CD4-positive, alpha-beta T cell treated with Interleukin-6 for 4 hours (primary cell): ENCODE measurements at places on chromosomes 1 and 21.
A peak's percentile ranks its signal among the peaks of the same experiment; 100 is the strongest.

DNA sequence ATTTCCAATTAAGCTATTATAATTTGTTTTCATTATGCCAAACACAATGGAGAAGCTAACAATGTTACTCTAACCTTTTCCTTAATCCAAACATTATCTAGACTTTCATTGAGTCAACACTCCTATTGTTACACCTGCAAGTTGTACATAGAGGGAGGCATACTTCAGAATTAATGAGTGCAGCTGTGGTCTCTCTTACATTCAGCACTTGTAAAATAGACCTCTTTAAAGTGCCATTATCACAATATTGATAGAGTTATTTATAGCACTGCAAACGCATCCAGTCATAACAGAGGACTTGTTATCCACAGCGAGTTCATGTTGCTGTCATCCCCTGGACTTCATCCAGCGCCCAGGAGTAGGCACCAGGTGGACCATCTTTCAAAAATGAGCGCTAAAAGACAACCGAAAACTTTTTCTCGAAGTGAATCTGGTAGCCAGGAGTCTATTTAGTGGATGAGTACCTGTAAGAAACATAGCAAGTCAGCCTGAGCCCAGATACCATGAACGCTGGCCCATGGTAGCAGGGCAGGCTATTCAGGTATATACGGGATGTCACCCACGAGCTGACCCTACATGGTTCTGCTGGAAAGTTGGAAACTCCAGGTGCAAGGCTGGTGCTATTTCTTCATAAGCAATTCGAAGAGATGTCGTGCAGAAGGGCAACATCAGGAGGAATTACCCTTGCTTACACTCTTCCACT lies 70.6 kb upstream of the NFIA start:
- DNase-seq: no peak

- no peak for DNase-seq
Measured at GRCh38 chr1:58881471-58881994, 97.7 kb upstream of the JUN start.

GRCh38 chr1:204198348-204199340 lies 2.4 kb upstream of the KISS1 start:
- no peak for DNase-seq

- DNase-seq: peak; percentile 61
Measured at GRCh38 chr21:35226968-35227744, 178.1 kb upstream of the RUNX1 start.

DNA sequence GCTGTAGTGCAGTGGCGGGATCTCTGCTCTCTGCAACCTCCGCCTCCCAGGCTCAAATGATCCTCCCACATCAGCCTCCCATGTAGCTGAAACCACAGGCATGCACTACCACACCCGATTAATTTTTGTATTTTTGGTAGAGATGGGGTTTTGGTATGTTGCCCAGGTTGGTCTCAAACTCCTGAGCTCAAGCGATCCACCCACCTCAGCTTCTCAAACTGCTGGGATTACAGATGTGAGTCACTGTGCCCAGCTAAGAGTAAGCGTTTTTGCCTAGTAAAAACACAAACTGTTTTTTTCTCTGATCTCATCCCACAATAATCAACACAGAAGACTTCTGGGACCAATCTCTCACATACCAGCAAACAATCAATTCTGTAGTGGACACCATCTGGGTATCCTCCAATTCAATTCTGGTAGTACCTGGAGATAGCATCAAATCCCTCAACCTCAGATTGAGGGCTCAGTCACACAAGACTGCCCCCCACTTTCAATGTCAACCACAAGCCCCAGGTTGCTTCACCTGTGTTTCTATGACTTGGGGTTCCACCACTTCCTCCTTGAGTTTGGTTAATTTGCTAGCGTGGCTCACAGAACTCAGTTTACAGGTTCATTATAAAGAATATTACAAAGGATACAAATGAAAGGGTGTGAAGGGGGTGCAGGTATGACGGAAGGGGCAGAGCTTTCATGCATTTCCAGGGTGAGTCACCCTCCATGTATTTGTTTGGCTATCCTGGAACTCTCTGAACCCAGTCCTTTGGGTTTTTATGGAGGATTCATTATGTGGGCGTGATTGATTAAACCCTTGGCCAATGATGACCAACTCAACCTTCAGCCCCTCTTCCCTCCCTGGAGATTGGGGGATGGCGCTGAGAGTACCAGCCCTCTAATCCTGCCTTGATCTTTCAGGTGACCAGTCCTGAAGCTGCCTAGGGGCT lies 40.0 kb upstream of the RHOU start:
- DNase-seq: no peak

GRCh38 chr1:246092136-246092535 lies 414.9 kb downstream of the SMYD3 start:
- DNase-seq: no peak

- DNase-seq: no peak
Measured at GRCh38 chr1:118918940-118919259, 69.2 kb downstream of the TBX15 start.

GRCh38 chr1:38088366-38088765 lies 41.8 kb upstream of the POU3F1 start:
- no peak for DNase-seq

DNA sequence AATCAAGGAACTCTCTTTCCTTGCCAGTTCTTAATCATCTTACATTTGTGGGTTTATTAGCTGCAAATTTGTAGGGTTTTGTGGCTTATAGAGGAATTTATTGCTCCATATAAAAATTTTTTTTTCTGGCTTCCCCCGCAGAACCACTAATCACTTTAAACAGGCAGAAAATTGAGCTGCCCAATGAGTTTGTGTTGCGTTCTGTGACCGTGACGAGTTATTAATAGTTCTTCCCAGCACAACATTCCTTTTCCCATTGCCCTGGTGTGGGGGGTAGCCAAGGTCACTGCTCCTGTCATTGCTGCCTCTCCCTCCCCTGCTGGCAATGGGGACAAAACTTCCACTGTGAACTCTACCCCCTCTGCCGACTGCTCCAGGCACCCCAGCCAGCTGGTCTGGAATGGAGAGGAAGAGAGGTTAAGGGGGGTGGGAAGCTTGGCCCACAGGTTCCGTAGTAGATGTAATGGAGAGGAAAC lies 55.1 kb downstream of the UBE2T start:
- DNase-seq: no peak

GRCh38 chr1:209095627-209096595 lies 487.6 kb upstream of the CAMK1G start:
- no peak for DNase-seq

DNA sequence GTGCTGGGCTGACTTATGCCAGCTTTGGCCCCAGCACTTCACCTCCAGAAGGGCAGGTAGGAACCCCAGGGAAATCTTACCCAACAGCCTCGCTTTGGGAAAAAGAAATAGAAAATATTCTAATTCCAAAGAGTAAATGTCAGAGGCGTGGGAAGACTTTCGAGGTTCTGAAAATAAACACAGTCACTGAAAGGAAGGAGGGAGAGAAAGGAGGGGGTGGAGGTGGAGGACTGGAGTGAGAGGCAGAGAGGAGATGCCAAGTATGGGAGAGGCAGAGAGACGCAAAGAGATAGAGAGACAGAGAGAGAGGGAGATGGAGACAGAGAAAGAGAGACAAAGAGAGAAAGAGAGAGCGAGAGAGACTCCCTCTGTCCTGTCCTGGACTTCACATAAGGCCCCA lies 395.0 kb downstream of the PTPRU start:
- no peak for DNase-seq

GRCh38 chr1:244958593-244958992 lies 94.2 kb upstream of the HNRNPU start:
- no peak for DNase-seq

DNA sequence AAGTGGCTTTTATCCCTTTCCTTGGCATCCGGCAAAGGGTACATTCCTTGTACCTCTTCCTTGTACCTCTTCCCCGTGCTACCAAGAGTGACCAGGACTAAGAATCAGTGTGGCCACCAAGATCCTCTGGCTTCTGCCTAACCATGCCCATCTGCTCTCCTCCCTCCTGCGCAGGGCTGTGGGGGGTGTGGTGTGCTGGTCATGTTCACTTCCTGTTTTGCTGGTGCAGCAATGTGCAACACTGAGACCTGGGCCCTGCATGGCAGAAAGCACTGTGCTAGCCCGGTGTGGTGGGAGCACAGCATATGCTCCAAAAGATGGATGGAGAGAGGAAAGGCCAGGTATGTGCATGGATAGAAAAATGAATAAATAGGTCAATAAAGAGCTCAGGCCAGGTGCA lies 33.3 kb upstream of the TENT5C start:
- peak; percentile 57 for DNase-seq

DNA sequence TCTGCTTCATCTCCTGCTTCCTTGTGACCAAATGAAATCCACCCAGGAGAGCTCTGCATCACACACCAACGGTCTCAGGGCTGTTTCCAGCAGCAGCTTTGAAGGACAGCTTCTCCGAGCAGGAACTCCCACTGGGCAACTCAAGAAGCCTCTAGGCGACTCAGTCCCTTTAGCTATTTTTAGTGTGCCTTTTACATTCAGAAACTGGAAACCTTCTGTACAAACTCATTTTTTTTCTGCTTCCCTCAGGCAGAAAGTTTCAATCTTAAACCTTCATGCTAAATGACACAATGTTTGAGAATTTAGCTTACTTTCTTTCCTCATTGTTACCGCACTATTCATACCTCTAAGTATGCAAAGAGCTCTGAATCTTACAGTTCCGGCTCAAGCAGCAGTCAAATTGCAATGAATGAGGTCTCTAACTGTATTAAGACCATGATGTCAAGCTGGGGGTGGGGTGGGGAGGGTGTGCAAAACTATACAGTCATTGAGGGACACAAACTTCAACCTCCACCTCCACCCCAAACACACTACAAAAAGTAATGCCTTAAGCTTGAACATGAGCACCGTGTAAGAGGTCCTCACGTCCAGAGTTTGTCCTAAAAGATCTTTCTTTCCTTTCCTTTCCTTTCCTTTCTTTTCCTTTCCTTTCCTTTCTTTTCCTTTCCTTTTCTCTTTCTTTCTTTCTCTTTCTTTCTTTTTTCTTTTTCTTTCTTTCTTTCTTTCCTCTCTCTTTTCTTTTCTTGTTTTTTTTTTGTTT lies 16.4 kb upstream of the TARBP1 start:
- DNase-seq: no peak

DNA sequence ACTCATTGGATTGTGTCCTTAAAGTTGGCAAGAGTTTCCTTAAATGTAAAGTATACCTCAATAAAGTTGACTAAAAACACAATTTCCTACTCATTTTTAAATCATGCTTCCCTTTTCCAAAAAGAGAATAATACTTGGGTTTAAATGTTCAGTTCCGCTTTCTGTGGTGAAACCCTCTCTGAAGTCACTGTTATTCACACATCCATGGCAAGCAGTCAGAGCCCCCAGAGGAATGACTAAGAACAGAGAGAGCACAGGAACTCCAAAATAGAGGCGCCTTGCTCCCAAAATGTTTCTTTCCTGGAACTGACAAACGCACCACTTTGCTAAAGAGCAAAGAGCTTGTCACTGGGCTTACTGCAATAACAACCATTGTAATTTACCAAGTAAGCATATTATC lies 142.5 kb downstream of the TIAM1 start:
- no peak for DNase-seq
